NCI-H187 (cell line): ENCODE measurements at places on chromosomes 13 and 19.

- DNase-seq: no peak
Observed at GRCh38 chr13:109118521-109118920, 489.1 kb downstream of the MYO16 start.

DNA sequence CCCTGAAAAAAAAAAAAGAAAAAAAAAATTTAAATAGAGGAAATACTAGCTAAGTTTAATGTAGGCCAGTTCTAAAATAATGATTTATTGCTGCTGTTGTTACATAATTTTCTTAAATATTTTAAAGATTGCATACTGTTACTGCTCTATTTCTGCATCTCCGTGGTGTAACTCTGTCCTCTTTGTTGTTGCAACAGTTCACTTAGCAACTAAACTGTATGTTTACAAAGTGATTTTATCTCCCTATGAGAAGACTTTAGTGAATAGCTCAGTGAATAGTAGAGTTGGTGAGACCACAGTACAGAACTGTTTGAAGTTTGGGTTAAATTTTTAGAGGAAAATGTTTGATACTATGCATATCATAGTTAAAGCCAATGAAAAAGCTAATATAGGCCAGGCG, 19.4 kb downstream of the BRCA2 start:
- no peak for DNase-seq

DNA sequence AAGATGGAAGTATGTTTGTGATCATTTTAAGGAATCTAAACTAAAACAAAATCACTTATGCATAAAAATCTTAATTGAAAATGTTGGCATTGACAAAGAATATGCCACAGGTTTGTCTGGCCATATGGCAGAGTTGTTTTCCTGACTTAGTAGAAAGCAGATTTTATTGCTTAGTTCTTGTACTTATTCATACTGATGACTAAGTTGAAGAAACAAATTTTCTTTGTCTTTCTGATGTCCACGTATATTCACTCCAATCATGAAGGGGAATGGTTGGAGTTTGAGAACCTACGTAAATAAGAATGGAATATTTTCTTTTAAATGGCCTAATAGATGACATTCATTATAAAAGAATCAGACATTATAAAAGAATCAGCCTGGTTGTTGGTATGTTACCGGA, 8.0 kb upstream of the GPC6 start:
- DNase-seq: no peak

- DNase-seq: no peak
Observed at GRCh38 chr13:27997904-27998522, 9.5 kb upstream of the URAD start.

GRCh38 chr13:113448545-113448884, 4.8 kb downstream of the ADPRHL1 start:
- DNase-seq: no peak

GRCh38 chr19:45218911-45219743, 26.1 kb downstream of the EXOC3L2 start:
- no peak for DNase-seq

- no peak for DNase-seq
Observed at GRCh38 chr13:59452189-59452890, 711.4 kb downstream of the DIAPH3 start.

DNA sequence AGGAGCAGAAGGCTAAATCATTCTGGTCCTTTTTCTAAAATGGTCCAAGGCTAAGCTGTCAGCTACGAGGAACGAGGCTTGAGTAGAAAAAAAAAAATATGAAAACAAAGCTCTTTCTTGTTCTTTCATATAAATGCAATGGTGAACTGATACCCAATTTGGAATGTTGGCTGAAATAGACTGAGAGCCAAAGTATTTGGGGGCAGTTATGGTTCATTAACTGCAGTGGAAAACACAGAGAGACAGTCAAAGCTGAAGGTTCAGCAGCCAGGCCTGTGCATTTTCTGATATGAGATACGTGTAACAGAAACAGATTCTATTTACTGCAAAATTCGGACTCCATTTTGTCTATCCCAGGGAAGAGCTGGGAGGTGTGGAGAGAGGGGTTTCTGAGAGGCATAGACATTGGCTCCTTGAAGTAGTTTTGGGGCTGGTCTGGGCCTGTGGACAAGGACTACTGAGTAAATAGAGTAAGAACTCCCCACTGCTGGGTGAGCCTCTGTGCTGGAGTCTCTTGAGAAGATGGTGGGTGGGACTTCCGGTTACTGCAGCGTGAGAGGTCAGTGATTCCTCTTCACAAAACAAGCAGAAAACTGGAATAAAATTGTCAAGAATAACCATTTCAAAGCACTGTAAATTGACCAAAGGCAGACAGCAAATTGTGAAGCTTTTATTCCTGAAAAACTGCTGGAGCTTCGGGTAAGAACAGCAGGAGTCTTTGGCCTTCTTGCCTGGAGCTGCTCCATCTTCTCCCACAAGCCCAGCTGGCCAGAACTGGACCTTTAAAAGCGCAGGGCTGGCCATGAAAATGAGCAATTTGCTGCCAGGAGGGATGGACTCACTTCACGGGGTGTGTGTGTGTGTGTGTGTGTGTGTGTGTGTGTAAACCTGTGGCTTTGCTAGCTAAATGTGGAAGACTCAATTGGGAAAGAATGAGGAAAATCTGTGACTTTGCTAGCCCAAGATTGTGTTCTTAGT, 43.1 kb upstream of the CNMD start:
- DNase-seq: no peak

DNA sequence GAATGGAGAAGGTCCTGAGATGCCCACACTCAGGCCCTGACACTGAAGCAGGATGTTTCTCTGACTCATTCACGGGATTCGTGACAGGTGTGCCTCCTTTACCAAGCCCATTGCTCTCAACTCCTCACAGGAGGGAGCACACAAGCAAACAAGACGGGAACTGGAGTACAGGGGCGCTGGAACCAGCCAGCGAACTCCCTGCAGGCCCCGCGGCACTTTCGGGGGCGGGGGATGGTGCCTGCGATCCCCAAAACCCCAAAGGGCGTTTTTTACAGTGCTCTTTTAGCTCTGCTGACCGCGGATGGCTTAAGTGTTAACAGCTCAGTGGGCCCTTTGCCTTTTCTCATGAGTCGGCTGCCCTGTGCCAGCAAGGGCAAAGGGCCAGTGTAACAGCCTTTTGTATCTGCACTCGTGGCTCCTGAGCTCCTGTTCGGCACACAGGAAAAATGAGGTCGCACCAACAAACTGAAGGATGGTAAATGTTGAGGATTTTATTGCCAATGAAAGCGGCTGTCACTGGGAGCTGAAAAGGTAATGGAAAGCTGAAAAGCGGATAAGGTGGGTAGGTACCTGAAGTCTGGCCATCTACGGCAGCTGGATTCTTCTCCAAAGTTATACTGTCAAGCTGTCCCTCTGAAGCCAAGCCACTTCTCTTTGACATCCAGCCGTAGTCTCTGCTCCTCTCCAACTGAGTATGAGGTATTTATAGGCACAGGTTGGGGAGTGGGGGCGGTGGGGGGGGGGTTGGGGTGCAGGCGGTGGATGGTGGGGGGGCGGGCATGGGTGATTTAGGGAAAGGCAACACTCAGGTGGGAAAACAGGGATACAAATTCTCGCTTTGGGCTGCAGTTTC, 65.0 kb upstream of the TRPC4 start:
- DNase-seq: no peak

- no peak for DNase-seq
Observed at GRCh38 chr13:39818953-39819352, 163.5 kb downstream of the COG6 start.

GRCh38 chr19:19004144-19004543, 29.2 kb downstream of the SUGP2 start:
- DNase-seq: no peak

DNA sequence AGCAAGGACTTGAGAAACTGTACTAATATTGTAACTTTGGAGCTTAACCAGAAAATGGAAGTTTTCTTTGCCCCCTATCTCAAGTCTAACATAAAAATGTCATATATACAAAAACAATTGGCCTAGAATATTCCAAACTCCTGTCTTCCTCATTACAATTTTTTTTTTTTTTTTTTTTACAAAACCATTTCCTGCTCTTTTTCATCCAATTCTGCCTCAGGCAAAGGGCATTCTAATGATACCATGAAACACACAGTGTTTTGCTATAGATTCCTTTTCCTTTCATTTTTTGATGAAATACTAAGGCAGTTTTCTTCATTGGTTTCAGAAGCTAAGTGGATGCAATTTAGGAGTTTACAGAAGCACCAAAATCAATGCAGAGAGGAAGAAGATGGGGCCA, 119.7 kb downstream of the LHFPL6 start:
- no peak for DNase-seq

GRCh38 chr13:92873029-92873428, 353.6 kb upstream of the GPC6 start:
- DNase-seq: no peak

- peak; percentile 31 for DNase-seq
Observed at GRCh38 chr19:17579661-17580244, 24.3 kb downstream of the COLGALT1 start.

- DNase-seq: no peak
Observed at GRCh38 chr19:47074621-47075020, 26.2 kb upstream of the TMEM160 start.

GRCh38 chr13:58620176-58620575, 988.6 kb downstream of the PCDH17 start:
- DNase-seq: no peak

DNA sequence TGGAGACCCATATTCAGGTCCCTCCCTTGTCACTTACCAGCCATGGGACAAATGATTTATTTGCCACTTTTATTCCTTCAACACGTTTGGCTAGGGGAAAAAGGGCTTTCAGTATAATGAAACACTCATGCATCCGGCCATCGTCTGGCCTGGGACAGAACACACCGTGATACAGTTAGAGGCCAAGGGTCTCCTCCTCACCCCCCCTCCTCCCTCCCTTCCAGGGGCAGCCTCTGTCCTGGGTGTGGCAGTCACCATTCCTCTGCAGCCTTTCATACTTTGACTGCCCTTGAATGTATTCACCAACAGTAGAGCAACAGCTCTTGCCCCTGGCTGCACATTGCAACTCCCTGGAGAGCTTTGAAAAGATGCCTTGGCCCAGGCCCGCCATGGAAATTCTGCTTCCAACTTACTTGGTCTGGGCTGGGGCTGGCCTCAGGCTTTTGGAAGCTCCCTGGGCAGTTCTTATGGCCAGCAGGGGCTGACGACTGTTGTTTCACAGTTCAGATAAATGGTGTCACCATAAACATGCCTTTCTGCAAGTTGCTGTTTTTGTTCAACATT, 3.0 kb downstream of the PAK4 start:
- DNase-seq: no peak

DNA sequence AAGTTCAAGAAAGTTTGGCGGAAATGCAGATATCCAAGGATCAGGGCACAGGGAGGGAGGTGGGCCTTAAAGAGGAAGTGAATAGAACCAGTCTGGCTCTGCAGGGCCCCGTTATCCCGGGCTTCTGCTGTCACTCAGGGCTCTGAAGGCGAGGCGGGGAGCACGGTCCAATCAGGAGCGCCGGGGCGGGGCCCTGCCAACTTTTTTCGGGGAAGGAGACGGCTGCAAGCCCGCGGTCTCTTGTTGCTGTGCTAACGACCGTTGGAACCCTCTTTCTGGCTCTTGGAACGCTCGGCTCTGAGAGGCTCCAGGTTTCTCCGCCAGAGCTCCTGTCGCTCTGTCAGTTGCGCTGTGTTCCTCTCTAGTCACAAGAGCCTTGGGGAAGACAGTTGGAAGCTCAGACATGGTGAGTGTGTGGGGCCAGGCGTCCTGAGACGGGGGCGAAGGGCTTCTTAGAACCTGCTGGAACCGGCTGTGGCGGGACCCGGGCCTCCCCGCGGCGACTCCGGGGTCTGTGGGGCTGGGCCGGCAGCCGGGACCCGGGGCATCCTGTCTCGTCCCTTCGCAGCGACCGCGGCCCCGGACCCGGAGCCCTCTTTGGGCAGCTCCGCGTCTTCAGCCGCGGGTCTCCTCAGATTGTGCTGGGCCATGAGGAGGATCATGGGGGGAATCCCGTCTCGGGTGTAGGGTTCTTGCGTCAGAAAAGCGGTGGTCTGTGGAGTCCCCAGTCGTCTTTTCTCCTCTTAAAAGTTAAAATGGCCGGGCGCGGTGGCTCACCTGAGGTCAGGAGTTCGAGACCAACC, 27.7 kb downstream of the ZNF844 start:
- DNase-seq: no peak

- DNase-seq: no peak
Observed at GRCh38 chr19:12773571-12773970, 1.8 kb downstream of the HOOK2 start.

DNA sequence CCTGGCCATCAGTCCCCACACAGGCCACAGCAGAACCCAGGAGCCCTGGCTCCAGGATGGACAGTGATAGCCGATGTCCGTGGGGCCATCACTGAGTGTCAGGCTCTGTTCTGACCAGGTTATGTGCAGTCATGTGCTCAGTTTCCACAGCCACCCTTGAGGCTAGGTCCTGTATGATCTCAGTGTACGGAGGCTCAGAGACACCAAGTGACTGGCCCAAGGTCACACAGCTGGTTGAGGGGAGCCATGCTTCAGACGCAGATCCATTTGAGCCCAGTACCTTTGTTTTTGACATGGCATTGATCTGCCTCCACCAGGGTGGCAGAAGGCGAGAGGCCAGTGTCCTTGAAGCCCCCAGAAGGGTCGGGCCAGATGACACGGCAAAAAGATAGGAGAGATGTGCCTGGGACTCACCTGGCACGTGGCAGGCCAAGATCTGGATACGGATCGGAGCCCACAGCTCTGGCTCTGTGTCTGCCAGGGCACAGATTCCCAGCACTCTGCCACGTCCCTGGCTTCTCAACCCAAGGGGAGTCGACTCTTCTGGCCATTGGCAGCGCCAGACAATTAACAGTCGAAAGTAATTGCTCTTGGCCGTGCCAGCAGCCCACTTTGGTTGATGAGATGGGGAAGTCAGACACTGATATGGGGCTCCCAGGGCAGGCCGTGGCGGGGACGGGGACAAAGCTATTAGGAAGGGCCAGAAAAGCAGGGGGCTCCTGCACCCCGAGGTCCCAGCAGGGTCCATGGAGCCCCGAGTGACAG, 15.6 kb downstream of the EVI5L start:
- no peak for DNase-seq

- DNase-seq: peak; percentile 25
Observed at GRCh38 chr19:11963566-11964355, 1.1 kb upstream of the ZNF763 start.

DNA sequence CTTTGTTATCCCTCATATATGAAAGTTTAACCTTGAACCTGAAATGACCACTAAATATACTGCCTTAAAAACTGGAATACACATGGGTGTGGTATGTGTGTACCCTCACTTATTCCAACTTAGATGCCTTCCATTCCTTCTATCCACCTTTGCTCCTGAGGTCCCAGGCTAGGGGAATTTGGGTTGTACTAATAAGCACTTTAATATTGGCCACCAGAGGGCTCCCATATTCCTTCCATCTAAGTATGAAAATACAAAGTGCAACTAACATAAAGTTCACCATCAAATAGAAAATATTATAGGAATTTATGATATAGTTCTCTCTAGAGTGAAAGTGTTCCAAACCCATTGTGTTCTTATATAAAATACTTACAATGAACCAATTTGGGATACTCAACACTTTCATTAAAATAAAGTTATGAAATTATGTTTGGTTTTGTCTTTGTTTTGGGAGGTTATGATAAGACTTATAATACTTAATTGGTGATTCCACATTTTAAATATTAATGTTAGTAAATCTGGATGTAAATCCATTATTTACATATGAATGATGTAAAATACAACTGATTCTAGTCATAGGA, 62.3 kb downstream of the ITGBL1 start:
- peak; percentile 8 for DNase-seq

GRCh38 chr13:75129331-75129730, 352.6 kb downstream of the TBC1D4 start:
- DNase-seq: no peak

- no peak for DNase-seq
Observed at GRCh38 chr13:36369268-36370107, 23.3 kb upstream of the SPART start.

GRCh38 chr19:9828551-9829063, 889 bp downstream of the UBL5 start:
- no peak for DNase-seq
